ENCODE measurements at places on chromosomes 3 and 15.
A peak's percentile ranks its signal among the peaks of the same experiment; 100 is the strongest.

GRCh38 chr15:29259233-29259632, 10.4 kb downstream of the NSMCE3 start:
- DNase-seq = no peak

DNA sequence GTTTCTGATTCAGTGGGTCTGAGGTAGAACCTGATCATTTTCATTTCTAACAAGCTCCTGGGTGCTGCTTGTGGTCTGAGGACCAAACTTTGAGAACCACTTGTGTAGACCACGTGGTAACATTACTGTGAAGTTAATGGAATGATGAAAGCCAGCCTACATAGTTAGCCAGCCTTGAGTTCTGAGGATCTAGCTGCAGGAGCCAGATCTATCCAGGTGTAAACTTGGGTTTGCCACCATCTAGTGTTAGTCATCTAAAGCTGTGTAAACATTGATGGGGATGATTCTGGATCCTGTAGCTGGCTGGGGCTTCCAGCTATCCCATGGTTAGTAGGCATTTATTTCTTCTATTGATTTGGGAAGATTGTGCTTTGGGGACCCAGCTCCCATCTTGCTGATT, 170.0 kb downstream of the TMEM108 start:
- no peak for DNase-seq

GRCh38 chr3:196219194-196219969, 3.0 kb downstream of the SLC51A start:
- peak; percentile 30 for DNase-seq

- no peak for DNase-seq
Measured at GRCh38 chr15:42375252-42375651, 16.0 kb downstream of the CAPN3 start.

GRCh38 chr15:65051266-65051665, 6.1 kb downstream of the SLC51B start:
- no peak for DNase-seq

DNA sequence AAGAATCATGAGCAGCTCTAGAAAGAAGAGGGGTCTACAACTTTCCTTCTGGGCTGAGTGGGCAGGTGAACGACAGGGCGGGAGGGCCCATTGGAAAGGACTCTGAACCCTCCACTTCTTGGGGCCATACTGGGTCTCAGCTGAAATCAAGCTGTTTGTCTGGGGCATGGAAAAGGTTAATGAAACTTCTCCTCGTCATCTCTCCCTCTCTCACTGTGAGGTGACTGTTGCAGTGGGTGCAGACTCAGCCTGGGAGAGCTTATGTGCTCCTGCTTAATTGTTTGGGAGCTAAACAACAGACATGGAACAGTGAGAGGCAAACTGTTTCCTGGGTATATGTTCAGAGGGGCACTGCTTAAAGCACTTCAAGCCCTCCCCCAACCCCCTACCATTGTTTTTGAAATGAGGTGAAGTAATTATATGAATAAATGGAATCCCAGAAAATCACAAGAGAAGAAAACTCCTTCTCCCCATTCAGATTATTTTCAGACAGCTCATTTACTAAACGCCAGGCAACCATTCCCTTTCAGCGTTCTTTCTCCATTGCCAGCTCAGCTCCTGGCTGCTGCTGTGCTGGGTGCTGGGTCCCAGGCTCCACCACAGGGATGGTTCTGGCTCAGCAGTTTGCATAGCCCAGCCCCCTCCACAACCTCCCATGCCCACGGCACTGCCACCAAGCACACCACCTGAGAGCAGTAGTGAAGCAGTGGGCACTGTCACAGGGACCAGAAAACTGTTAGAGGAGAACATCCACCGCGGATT, 444.9 kb upstream of the TBL1XR1 start:
- DNase-seq = no peak

- no peak for DNase-seq
Measured at GRCh38 chr3:196518966-196519717, 4.0 kb upstream of the SMCO1 start.

- no peak for DNase-seq
Measured at GRCh38 chr3:46278816-46279672, 36.8 kb downstream of the CCR3 start.

DNA sequence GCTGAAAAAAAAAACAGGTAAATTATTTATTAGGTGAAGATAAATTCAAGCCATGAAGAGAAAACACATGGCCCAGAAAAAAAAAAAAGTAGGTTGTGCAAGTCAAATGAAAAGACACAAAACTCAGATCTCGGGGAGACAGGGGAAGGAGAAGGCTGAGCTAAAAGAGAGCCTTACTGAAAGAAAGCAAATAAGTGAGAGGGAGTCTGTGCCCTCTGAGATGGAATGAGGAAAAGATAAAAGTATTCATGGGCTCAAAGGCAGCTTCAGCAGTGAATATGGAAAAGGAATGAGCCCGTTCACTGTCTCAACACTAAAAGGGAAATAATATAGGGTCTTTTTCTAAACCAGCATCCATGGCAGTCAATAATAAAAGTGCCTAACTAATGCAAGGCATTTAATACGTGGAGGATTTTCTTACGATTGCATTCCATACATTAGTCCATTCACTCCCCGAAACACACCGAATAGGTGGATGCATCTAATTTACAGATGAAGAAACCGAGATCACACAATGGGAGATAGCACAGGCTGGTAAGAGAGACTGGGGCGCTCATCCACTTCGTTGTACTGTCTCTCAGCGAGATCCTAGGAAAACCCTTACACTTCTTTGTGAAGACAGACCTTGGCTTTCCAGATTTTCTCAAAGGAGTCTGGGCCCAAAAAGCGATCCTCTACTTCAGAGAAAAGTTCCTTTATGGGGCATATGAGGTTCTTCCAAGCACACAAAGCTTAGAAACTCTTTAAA, 1.1 kb downstream of the TFDP2 start:
- DNase-seq = no peak

GRCh38 chr3:123778991-123779622, 105.0 kb downstream of the MYLK start:
- DNase-seq = no peak

DNA sequence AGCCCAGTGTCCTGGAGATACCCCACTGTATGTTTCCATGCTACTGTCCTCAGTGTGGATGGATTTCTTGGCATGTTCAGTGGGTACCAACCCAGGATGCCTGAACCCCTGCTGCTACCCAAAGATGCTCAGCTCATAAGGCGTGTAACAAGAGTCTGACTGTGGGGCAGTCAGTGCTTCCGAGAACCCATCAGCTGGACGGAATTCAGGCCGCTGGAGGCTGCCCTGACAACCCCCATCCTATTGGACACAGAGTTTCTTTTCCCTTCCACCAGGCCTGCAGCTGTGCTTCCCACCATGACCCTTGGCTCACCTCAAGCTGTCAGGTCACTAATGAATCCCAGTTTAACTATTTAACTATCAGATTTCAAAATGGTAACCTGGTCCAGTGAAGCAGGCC, 224.1 kb upstream of the FEZF2 start:
- no peak for DNase-seq

- no peak for DNase-seq
Measured at GRCh38 chr15:68403161-68403941, 28.6 kb downstream of the ITGA11 start.

DNA sequence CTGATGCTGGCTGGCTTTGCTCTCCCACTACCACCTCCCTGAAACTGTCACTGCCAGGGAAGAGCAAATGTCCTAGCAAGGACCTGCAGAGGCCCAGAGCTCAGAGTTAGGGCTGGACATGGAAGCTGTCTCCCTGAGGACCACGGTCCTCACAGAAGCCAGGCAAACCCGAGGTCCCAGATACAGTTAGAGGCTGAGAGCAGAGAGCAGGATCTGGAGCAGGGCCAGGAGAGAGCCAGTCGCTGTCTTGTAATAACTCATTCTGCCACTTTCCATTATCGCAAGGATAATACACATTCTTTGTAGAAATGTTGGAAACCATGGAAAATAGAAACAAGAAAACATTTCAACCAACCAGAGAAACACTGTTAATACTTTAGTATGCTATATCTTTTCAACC, 10.1 kb downstream of the GHSR start:
- no peak for DNase-seq

DNA sequence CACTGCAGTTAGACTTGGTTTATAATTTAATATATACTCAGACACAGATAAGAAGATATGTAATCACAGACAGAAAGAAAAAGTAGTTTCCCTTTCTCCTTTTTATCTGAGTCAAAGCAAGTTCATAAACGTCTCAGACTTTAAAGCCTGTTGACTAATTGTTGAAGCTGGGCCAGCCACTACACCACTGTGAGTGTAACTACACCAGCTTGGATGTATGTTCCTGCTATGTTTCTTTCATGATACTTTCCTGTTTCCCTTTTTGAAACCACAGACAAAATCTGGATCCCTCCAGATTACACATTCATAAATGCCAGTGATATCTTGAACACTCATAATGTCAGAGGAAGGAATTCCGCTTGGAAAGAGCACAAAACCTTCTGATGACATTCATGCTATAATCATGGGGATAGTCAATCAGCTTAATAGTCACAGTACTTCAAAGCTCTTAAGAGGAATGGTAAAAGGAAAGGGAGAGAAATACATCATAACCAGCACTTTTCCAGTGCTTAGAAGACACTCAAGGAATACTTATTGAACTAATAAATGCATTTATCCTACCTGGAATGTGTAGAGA, 32.0 kb downstream of the KCNMB2 start:
- DNase-seq = no peak

- no peak for DNase-seq
Measured at GRCh38 chr3:17122758-17123157, 238.0 kb downstream of the PLCL2 start.

DNA sequence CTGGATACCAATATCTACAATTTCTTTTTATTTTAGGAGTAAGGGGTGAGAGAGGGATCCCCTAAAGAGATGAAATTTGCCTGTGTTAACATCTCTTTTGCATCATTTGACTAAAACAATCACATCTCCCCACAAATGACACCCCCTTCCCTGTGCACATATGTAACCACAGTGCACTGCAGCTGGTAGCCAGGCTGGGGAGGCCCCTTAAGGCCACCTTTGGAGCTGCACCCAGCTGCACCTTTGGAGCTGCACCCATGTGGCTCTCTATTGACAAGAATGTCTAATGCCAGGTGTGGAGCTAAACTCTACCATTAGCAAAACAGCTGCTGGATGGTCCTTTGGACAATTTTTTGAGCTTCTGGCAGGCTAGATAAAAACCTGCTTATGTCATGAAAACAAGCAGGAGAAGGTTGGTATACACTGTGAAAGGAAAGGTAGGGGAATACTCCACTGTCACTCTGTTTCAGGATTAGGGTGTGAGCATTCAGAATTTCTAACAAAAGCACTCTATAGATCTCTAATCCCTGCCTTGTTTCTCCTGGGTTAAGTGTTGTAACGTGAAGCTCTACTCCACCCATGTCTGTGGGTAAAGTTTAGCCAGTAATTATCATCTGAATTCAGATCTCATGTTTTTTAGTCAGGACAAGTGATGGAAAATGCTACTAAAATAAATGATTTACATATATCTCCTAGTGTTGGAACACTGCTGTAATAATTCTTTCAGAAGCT, 52.1 kb downstream of the TFG start:
- DNase-seq = no peak

GRCh38 chr3:129295286-129295685, 16.6 kb downstream of the HMCES start:
- no peak for DNase-seq

- no peak for DNase-seq
Measured at GRCh38 chr3:120432150-120432860, 18.5 kb downstream of the FSTL1 start.

GRCh38 chr3:122519693-122520092, 5.0 kb upstream of the KPNA1 start:
- no peak for DNase-seq

DNA sequence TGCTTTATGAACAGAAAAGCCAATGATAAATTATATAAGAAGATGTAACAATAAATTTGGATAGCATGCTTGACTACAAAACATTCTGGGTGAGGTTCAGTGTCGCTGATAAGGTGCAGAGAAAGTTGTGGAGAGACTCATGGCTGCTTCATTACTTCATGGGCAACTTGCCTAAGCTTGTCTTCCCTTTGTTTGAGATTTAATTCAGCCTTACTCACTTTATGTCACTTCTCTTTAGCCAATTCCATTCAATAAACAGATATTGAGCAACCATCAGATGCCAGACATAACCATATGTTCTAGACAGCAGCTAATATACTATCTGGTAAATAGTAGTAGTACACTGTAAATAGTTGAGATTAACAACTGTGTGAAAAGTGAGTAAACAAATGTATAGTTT, 401.5 kb upstream of the FRG2C start:
- no peak for DNase-seq

DNA sequence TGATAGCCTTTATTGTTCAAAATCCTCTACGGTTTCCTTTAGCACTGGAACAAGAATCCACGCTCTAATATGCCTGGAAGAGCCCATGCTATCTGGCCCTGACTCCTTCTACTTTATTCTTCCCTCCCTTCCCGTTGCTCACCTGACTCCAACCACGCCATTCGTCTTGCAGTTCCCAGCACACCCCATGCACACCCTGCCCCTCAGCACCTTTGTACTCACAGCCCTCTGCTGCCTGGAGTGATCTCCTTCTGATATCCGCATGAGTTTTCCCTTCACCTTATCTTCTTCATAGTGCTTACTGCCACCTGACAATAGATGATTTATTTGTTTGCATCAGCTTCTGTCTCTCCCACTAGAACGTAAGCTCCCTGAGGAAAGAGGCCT, 16.6 kb upstream of the BCL2A1 start:
- no peak for DNase-seq

GRCh38 chr3:49006408-49007067, 653 bp upstream of the WDR6 start:
- DNase-seq = no peak

DNA sequence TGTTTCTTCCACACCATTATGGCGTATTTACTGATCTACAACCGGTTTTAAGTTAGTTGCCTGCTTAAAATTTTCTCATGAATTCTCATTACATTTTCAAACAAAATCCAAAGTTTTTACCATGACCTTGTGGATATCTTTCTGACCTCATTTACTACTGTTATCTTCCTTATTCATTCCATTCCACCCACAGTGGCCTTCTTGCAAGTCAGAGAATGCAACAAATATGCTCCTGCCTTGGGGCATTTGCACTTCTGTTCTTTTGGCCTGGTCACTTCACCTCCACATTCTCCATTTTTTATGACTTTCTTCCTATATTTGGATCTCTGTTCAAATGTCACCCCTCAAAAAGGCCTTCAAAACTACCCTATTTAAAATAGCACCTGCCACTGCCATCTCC, 8.8 kb upstream of the SLC15A2 start:
- no peak for DNase-seq

- no peak for DNase-seq
Measured at GRCh38 chr3:119790369-119790768, 8.5 kb downstream of the NR1I2 start.

- DNase-seq = no peak
Measured at GRCh38 chr15:76252249-76252648, 59.0 kb downstream of the ETFA start.
